ENCODE measurements at places on chromosomes 12 and 14.

GRCh38 chr12:3336606-3337311 is 154.2 kb upstream of the PRMT8 start:
- no peak for DNase-seq

DNA sequence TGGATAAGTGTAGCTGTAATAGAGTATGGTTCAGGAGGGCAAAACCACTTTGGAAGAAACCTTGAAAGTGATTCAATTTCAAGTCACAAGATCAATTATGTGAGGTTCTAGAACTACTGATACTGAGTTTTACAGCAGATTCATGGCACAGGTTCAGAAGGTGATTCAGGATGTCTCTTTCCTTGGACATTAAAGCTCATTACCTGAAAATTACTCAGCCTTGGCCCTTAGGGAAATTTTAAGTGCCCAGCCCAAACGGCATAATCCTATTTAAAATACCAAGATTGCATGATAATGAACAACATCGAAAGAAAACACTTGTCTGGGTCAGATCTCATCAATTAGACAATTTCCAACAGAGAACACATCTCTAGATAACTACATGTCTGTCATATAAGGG is 70.2 kb upstream of the SLC38A2 start:
- DNase-seq, result no peak

- peak; percentile 43 for DNase-seq
These were observed 11.8 kb upstream of the TUBA1C start for GRCh38 chr12:49253033-49253623.

DNA sequence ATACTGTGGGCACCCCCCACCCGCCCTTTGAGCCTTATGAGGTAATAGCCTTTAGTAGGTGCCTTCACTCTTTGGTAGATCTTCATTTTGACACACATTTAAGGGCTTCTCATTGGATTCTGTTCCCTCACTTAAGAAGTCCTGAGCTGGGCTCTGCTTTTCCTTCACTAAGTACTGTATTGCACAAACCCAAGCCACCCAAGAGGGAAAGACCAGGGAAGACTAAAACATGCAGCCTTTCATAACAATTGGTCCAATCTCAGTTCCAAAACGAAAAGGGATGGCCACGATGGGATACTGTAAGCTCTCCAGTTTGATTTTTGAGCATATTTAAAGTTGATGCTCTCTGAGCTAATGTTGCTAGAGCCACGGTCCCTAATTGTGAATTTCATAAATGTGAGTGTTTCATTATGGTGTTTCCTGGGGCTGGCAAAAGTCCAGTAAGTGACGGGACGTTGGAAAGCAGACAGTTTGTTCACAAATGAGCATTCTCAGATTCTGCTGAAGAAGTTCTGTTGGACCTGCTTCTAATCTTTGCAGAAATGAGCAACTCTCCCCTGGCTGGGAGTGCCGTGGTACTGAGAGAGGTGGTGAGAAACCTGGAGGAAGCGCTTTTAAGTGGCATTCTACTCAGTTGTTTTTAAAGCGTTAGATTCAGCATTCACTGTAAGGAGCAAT is 9.4 kb downstream of the SSPN start:
- DNase-seq, result no peak

DNA sequence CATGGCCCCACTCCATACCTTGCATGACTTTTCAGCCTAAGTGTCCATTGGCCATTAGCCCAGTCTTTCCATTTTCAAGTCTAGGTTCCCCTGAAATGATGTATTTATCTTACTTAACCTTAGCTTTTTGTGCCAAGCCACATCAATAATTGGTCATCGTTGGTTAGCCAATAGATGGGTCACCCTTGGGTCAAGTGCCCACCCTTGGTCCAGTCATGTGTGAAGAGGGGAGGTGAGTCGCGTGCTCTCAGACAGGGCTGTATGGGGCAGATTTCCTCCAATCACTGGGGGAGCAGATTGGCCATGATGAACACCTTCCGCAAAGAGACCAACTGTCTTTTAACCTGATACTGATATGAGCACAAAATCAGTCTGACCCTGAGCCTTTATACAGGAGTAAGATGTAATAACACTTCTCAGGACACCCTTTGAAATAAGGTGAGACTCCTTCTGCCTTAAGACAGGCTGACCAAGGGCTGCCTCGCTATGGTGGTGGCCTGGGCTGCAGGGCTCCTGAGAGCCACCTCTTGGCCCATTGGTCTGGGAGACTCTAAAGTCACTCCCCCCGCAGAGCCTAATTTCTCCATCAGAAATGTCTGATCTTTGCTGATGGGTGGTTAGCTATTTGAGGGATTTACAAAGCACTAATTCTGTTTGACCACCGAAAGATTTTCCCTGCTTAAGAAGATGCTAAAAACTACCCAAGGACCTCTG is 143.2 kb downstream of the ZFP36L1 start:
- DNase-seq, result no peak

- DNase-seq, result peak; percentile 7
These were observed 28.8 kb downstream of the OAS2 start for GRCh38 chr12:113007166-113007565.

DNA sequence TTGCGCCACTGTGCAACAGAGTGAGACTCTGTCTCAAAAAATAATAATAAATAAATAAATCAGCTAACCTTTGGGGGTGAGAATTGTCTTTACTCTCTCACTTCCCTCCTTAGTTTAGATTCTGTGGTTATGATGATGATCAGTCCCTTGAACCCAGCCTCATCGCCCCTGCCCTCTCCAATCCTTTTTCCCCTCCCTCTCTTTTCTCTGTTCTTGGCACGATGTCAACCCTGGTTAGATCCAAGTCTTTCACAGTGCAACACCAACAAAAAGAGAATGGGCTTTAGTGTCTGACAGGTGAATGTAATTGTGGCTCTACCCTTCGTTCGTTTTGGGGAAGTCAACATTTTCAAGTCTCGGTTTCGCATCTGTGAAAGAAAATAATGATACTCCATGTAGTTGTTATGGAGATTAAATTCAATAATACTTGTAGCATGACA is 59.0 kb downstream of the NTN4 start:
- DNase-seq, result no peak

GRCh38 chr12:48901278-48901677 is 24.0 kb downstream of the FKBP11 start:
- no peak for DNase-seq

DNA sequence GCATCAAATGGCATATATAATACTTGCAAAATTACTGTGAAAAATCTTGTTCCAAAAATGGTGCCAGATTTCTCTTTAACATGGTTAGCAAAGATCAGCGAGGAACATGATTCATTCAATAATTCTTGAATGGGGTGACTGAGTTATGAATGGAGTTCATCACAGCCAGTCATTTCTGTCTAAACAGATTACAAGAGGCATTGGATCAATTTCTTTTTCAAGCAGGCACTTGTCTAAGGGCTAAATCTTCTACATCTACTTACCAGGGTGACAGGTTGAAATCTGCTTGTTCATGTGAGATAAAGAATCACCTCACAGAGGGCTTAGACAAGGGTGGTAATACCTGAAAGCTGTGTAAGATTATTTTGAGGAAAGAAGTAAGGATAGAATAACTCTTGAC is 247.7 kb downstream of the ATP23 start:
- DNase-seq, result no peak

- no peak for DNase-seq
These were observed 16.1 kb downstream of the GPR68 start for GRCh38 chr14:91228112-91229004.

DNA sequence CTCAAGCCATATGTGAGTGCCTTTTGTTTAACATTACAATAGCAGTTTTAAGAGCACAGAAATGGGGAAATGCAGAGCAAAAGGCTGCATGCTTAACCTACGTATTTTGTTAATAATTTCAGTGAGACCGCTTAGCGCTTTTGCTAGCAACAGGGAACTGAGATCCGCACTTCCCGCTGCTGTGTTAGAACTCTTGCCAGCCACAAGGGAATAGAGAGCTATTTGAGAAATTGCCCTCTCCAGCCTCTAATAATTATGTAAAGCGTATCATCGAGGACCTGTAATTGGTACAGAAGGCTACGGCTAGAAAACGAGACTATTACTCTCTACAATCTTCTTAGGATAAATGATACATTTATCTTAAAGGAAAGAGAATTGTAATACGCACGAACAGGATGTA is 205.2 kb upstream of the GRIP1 start:
- no peak for DNase-seq

DNA sequence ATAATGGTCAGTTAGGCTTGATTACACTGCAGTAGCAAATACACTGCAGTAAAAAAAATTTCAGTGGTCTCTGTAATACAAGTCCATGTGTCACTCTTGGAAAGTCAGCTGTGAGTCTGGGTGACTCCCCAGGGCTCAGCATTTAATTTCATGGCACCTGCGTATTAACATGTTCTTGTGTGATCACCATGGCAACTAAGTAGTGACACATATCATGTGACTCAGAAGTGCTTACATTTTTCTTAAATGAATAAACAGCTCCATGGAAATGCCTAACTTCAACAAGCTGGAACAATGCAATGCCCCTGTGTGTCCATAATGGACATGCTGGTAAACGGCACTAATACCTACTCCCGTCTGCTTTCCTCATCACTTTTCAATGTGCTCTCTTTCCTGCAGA is 88.5 kb upstream of the ANO4 start:
- peak; percentile 71 for DNase-seq

- peak; percentile 2 for DNase-seq
These were observed 40.0 kb upstream of the PCNX4 start for GRCh38 chr14:60051721-60052221.

DNA sequence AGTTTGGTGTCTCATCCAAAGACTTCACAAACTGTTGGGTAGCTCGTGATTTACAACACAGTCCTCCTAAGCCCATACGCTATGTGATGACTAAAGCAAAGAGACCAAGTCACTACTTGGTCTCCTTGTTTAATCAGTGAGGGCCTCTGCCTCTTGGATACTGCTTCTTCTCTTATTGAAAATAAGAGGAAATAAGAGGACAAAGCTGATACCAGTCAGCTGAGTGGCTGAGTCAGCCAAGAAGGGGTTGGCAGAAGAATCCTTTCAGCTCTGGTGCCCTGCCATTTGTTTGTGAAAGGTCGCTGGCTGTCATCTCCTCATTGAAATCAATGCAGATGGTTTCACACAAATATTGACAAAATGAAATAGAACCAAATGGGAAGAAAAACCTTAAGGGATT is 67.5 kb upstream of the SLC35F4 start:
- DNase-seq, result no peak

- no peak for DNase-seq
These were observed 230.5 kb downstream of the PCNX1 start for GRCh38 chr14:71137536-71138447.

DNA sequence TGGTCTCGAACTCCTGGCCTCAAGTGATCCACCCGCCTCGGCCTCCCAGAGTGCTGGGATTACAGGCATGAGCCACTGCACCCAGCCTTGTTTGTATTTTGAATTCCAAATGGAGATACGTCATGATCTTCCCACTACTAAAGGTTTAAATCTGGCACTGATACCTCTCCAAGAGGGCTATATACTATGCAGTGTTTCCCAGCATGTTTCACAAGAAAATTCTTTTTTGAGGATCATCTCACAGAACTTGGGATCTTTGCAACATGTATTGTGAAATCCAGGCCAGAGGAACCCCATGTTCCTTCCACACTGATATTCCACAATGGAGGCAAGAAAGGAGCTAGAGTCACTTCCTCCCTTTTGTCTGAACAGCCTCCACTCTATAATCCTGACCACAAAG is 112.7 kb downstream of the NT5DC3 start:
- no peak for DNase-seq

GRCh38 chr14:76090616-76091391 is 60.9 kb upstream of the GPATCH2L start:
- no peak for DNase-seq

GRCh38 chr12:116838365-116838764 is 42.9 kb downstream of the HRK start:
- DNase-seq, result no peak

DNA sequence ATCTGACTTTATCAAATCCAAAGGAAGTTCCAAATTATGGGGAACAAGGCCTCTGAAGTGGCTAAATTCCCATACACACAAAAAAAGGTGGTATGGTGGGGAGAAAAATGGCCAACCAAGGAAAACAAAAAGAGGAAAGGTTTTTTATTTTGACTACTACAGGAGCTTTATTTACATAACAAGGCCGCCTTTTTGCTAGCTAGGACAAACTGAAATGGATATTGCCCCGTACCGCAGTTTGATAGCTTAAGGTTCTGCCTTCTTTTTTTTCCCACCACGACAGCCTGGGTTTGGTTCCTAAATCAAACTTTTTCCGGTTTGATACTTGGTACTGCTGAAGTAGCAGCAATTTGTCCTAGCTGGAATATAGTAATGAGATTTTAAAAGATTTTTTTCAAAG is 66.8 kb downstream of the COX16 start:
- no peak for DNase-seq

DNA sequence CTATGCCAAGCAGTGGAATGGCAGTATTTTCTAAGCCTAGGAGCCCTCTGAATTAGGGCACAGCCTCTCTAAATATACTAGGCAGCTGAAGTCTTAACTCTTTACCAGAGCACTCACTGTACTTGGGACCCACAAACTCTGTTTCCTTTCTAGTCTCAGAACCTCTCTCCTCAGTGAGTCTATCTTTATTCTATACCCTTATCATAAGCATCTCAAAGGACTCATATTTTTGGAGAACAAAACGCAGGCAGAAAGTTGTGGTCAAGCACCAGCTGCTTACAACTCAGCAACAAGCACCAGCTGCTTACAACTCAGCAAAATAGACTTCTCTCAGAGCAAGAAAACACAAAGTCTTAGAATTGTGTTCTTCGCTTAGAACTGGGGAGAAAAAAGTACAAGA is 993 bp downstream of the CCDC196 start:
- DNase-seq, result no peak

DNA sequence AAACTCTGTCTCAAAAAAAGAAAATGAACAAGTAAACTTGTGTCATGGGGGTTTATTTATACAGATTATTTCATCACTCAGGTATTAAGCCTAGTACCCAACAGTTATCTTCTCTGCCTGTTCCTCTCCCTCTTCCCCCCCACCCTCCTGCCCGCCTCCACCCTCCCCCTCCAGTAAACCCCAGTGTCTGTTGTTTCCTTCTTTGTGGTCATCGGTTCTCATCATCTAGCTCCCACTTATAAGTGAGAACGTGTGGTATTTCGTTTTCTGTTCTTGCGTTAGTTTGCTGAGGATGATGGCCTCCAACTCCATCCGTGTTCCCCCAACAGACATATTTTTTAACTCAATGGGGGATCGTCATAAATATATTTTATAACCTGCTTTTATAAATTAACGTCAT is 12.3 kb downstream of the IL31 start:
- DNase-seq, result no peak

- no peak for DNase-seq
These were observed 93.6 kb downstream of the PHETA1 start for GRCh38 chr12:111275308-111275707.

GRCh38 chr12:27220055-27220987 is 23.8 kb upstream of the STK38L start:
- no peak for DNase-seq

DNA sequence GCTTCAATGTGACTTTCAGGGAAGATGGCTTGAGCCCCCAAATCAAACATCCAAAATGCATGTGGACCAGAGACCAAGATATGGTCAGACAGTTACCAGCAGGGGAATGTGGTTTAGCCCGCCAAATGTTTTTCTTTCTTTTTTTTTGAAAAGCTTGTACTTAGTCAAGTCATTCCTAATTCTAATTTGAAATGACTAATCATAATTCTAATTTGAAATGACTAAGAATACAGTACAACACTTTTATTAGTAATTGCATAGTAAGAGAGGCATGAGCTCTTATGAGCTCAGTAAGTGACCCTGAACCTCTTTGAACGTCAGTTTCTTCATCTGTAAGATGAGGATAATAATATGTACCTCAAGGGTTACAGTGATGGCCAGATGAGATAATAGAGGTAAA is 72.4 kb downstream of the HECTD4 start:
- DNase-seq, result no peak

- no peak for DNase-seq
These were observed 5.8 kb downstream of the NUMB start for GRCh38 chr14:73452341-73453186.

GRCh38 chr14:65910108-65910786 is 497.7 kb downstream of the FUT8 start:
- no peak for DNase-seq
